ENCODE measurements at places on chromosomes 11 and 22.

DNA sequence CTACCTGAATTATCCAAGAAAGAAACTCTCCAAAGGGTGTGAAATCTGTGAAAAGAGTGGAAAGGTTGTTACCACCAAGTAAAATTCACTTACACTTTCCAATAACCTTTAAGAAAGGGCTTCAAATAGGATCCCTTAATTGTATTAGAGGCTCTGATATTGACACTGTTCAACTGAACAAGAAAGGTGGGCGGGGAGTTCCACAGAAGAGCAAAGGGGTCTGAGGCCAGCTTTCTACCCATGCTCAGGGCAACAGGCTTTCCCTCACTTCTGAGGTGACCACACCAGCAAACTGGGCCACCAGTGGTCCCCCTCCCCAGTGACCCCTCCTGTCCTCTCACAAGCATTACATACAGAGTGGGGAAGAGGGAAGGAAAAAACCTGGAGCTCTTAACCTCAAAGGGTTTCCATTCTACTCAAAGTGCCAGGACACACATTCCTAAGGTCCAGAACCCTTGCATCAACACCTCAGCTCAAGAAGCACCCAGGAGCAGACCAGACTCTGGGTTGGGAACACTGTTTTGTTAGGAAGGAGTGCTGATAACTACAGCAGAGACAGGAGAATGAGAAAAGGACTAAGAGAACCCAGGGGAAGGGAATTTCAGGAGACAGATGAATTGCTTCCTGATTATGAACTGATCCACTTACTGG is 71.6 kb upstream of the AKIP1 start:
- no peak for DNase-seq

DNA sequence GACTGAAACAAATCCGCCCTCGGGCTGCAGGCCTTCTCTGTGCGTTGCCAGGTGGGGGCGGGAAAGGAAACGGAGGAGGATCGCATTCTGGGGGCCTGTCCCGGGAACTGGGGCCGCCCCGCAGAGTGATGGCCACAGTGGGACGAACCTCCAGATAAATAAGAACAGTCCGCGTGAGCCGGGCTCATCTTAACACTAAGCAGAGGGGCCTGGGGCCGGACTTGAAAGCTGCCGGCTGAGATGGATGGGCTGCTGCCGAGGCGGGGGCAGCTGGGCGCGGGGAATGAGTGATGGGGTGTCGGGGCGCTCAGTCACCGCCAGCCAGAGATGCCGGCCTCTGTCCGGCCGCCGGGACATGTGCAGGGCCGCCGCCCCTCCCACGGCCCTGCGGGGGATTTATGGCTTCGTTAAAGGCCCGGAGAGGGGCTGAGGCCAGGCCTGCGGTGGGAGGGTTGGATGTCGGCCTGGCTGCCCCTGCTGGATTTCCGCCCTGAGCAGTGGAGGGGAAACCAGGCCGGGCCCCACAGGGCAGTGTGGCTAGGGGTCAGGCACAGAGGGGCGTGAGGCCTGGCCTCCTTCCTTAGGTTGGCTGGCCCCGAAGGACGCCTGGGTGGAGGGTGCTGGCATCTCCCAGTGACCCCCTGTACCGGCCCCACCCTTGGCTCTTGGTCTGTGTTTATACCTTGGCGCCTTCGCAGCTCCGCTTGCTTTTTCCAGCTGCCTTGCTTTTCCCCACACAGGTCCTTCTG is 45.3 kb upstream of the CD82 start:
- DNase-seq, result no peak

- DNase-seq, result peak; percentile 64
These were observed 15.8 kb upstream of the SIK2 start for GRCh38 chr11:111586388-111586831.

- DNase-seq, result no peak
These were observed 1059.5 kb downstream of the FAM181B start for GRCh38 chr11:81674211-81674610.

GRCh38 chr22:41491374-41492100 is 22.6 kb downstream of the ACO2 start:
- no peak for DNase-seq

Measured in M059J (cell line).